ENCODE measurements at places on chromosomes 2 and 18.

DNA sequence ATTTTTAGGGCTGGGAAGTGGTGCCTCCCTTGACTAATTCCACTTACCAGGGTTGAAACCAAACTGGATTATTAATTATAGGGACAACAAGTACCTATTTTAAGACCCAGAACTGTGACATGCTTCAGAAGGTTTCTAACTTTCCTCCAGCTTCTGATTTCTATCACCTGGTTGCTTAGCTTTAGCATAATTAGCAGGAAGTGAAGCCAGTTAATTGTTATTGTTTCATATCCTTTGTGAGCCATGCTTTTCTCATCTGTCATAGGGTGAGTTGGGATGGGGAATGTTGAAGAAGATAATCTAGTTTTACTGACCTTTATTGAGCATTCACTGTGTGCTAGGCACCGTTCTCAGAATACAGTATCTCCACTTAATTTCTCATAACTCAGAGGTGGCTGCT, 3.2 kb downstream of the YPEL5 start:
- DNase-seq, result no peak

- no peak for DNase-seq
These were observed 70.0 kb upstream of the ATL2 start for GRCh38 chr2:38446906-38447561.

DNA sequence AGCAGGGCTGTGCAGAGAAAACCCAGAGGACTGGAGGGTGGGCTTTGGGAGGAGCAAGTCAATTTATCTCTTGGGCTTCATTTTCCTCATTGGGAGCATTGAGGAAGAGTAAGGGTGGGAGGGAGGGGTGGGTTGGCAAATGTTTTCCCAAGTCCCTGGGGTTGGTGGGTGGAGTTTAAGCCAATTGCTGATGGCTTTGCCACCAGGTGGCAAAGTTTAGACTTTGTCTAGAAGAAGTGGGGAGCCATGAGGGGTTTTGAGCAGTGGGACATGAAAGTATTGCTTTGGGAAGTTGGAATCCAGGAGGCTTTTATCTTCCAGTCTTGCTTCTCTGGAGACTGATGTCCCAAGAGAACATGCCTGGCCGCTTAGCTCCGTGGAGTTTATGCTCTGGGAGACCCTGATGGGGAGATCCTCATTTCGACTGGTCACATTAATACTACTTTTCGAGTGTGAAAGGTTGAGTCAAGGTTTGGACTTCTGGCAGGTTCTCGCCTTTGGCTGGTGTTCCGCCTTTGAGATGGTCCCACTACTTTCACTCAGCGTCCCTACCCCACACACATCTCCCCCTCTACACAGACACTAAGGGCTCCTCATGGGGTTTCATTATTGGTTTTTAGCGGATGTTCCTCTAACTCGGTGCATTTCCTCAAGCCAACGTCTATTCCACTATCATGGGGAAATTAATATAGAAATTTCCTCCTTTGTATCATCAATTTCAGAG, 126.7 kb downstream of the PRKCE start:
- no peak for DNase-seq

GRCh38 chr2:198055716-198056115, 251.3 kb downstream of the PLCL1 start:
- no peak for DNase-seq

DNA sequence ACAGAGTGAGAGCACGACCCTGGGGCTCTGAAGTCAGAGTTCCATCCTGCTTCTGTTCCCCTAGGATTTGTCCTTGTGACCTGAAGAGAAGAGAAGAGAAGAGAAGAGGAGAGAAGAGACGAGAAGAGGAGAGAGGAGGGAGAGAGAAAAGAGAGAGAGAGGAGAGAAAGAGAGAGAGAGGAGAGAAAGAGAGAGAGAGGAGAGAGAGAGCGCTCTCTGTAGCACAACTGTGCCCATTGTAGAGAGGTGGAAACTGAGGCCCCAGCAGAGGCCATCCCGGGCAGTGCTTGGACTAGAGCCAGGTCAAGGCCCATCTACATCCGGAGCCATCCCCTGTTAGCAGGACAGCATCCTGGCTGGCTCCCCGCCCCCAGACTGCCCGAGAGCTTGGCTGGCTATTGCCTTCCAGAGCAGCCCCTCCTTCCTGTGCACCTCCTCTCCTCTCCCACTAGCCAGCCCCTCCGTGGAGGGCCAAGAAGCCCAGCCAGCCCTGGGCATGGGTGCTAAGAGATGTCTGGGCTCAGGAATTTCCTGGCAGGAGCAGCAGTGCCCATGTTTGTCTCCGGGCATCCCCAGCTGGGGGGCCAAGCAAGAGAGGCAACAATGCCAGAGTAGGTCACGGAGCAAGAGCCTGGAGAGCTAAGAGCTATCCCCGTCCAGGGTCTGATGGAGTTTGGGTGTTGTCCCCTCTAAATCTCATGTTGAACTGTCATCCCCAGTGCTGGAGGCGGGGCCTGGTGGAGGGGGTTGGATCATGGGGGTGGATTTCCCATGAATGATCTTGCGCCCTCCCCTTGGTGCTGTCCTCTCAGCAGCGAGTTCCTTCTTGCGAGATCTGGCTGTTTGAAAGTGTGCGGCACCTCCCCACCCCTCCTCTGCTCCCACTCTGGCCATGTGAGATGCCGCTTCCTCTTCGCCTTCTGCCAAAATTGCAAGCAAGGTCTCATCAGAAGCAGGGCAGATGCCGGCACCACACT, 18.2 kb upstream of the GPR55 start:
- peak; percentile 8 for DNase-seq

GRCh38 chr18:36672437-36673344, 156.1 kb downstream of the TPGS2 start:
- DNase-seq, result peak; percentile 54

GRCh38 chr2:237888389-237888788, 29.0 kb downstream of the RAMP1 start:
- DNase-seq, result peak; percentile 56

DNA sequence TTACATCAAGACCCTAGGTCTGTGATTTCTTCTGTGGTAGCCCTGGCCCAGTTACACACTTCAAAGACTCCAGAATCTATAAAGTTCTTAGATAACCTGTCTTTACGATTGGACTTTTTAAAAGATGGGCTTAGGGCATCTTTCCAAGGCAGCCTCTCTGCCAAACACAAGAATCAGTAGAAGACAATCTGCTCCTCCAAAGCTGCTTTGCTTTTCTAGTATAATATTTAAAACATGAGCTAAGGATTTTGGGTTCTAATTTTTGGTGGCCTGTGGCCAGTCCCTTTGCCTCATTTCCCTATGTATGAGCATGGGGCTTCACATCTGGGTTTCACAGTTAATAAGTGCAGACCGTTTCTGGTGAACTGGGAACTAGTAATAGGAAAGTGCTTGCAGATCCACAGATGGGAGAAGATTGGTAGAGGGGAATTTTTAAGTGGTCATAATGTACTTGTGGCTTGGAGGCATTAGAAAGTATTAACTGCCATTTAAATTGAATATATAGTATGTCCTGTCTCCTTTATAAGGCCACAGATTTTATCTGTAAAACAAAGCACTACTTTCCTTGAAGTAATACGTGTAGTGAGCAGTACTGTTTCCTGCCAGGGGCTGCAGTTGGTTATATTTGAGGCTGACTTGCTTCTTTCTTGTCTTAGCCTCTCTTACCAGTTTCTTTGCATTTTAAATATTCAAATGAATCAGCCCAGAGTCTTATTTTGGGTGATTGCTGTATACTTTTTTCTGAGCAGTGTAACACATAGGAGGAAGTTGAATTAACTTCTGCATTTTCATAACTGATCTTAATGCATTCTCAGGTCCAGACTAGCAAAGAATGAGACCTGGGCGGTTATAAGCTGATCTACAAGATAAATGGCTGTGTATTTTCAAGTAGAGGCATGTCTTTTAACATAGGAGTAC, 1.5 kb downstream of the ARPC2 start:
- DNase-seq, result no peak

DNA sequence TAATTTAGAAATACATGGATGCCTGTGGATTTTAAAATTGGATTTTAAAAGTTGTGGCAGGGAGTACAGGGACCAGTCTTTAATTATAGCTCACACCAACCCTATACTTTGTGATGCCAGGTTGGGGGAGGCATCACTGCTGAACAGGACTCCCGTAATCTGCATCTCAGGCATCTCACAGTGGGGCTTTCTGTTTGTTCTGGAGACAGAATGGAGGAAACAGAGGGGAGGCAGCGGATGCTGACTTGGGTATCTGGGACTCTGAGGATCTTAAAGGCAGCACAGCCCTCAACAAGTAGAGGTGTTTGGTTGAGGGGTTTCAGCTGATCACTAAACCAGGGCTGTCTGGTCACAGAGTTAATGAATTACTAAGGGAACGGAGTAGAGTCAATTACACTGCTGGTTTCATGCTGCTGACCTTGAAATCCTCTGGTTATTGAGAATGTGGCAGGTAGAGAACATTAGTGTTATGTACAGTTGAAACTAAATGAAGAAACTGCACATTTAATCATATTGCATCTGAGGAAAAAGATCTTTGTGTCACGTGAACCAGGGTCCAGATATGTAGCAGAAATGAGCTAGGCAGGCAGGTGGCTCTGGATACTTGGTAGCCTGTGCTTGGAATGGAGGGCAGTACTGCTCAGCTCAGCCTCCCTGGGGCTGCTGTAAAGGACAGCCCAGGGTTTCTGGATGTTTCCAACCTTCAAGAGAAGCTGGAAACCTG, 40.3 kb downstream of the FHOD3 start:
- no peak for DNase-seq

GRCh38 chr18:7987284-7987976, 420.3 kb downstream of the PTPRM start:
- DNase-seq, result peak; percentile 79

DNA sequence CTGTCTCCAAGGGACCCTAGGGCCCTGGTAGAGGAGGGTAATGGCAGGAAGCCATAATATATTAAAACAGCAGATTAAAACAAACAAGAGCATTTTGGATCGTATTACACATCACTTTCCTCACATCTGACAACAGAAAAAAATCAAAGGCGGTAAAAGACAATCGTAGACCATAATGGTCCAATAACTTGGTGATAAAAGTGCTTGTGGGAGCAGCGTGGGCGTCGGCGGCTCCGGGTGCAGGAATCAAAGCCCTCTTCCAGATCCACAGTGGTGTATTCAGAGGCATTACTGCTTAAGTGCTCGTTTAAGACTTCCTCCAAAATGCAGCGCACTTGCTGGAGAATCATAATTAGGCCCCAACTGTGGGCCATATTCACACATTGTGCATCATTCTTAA, 68.0 kb downstream of the FECH start:
- no peak for DNase-seq

DNA sequence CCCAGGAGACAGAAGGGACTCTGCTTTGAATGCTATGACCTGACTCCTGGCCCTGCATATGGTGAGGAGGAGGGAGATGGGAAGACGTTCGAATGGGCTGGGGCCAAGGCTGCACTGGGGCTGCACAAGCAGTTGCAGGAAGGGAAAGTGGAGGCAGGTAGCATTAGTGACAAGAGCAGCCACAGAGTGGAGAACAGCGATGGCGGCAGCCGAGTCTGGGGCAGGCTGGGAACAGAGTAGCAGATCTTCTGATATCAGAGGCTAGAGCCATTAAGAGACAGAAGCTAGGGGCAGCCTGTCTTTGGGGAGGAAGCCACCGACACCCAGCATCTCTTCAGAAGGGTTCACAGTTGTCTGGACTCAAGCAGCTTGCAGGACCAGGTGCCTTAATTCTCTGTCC, 50.1 kb downstream of the ST3GAL5 start:
- no peak for DNase-seq

- DNase-seq, result no peak
These were observed 249.0 kb downstream of the TTC32 start for GRCh38 chr2:19652811-19653210.

- no peak for DNase-seq
These were observed 119.0 kb downstream of the TRIB2 start for GRCh38 chr2:12835733-12836132.

DNA sequence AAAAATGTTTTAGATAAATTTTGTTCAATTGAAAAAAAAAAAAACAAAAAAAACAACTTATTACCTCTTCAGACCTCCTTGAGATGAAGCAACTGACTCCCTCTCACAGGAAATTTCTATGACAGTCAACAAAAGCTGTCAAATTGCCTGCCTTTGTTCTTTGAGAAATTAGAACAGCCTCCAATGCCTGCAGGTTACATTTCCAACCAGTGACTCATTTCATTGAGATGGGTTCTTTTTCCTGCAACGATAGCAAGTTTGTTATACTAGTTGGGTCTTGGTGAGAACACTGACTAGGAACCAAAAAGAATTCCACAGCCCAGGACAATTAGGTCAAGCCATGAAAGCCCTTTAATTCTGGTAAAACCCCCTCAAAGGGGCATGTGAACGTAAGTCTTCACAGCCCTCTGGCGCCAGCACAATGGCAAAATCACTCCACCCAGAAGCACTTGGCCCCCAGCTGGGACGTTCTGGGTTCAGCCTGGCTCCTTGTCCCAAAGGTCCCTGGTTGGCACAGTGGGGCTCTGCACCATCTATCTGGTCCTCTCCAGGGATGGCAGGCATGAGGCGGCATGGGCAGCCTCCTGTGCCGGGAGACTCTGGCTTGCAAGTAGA, 87.0 kb downstream of the SPP2 start:
- DNase-seq, result peak; percentile 46

DNA sequence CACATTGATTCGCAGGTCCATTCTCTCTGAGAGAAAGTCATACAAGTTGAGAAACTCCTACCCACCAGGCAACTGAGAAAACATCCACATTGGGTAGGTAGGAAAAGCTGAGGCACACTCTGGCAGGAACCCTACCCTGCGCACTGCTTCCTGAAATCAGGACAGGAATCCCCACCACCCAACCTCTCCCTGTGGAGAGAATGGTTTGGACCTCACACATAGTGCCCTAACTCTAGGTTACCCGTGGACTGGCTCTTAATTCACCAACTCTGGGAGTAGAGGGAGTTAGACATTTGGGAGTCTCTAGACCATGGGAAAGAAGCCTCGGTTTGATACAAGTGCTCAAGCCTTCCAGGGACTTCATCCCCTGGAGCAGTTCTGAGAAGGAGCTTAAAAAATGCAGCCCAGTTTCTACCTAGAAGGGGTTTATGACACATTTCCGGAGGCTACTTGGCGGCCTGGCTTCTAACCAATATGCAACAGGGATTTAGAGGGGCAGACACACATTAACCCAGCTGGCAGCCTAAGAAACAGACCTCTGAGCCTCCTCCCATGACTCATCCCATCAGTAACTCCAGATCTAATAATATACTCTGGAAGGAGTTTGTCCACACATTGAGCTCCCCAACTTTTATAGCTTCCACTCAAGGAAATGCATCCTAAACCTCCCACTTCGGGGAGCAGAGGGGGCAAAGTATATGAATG, 136.7 kb downstream of the EML6 start:
- peak; percentile 82 for DNase-seq

DNA sequence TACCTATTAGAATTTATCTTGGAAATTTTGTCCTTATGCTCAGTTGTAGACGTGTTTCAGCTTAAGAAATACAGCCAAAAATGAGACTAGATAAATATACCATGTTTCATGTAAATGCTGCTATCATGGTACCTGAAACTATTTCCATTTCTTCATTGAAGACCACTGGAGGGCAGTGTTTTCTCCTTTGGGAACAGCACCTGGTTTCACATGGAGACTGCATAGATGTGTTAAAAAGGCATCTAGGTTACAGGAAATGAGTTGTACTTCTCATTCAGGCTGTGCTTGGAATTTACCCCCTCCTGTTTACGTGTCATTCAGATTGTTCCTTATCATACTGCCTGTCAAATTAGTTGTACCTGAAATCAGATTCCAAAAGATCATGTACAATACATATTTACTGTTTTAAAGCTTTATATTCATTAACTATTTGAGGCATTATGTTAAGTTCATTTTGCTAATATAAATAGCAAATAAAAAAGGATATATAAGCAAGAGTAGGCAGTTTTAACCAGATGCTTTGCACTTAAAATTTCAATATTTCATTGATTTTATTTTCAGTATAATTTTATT, 57.3 kb upstream of the PSMD14 start:
- peak; percentile 22 for DNase-seq
